ENCODE measurements at places on chromosomes 16 and 17. TPM values are rescaled to one million over a fixed set of nuclear protein-coding genes. Genes with fewer than 3 reads are reported as not detected.

The TBC1D3G gene
- not detected for total RNA-seq

The RAC3 gene
- 25.2 TPM for total RNA-seq

The RAB37 gene
- 3.2 TPM for total RNA-seq

The CD300C gene
- not detected for total RNA-seq

The MYH13 gene
- not detected for total RNA-seq

GRCh38 chr16:74837056-74837455 is 62.4 kb upstream of the FA2H start:
- DNase-seq, result no peak

GRCh38 chr16:25189305-25189704 is 27.4 kb upstream of the AQP8 start:
- no peak for DNase-seq

DNA sequence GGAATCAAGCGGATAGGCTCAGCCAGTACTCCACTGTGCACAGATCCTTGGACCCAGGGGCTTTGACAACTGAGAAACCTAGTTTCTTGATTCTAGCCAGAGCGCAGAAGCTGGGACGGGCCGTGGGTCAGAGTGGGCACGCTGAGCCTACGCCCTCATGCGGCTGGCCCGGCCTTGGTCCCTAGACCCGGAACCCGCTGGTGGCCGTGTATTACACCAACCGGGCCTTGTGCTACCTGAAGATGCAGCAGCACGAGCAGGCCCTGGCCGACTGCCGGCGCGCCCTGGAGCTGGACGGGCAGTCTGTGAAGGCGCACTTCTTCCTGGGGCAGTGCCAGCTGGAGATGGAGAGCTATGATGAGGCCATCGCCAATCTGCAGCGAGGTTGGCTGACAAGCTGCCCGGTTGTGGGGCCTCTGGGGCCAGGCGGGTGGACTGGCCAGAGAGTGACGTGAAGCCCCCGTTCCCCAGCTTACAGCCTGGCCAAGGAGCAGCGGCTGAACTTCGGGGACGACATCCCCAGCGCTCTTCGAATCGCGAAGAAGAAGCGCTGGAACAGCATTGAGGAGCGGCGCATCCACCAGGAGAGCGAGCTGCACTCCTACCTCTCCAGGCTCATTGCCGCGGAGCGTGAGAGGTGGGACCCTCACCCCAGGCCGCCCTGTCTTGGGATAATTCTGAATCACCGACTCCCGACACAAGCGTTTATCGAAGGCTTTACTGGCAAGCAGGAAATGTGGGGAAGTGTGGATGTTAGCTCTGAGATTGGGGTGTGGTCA is 946 bp downstream of the STUB1 start:
- no peak for DNase-seq

DNA sequence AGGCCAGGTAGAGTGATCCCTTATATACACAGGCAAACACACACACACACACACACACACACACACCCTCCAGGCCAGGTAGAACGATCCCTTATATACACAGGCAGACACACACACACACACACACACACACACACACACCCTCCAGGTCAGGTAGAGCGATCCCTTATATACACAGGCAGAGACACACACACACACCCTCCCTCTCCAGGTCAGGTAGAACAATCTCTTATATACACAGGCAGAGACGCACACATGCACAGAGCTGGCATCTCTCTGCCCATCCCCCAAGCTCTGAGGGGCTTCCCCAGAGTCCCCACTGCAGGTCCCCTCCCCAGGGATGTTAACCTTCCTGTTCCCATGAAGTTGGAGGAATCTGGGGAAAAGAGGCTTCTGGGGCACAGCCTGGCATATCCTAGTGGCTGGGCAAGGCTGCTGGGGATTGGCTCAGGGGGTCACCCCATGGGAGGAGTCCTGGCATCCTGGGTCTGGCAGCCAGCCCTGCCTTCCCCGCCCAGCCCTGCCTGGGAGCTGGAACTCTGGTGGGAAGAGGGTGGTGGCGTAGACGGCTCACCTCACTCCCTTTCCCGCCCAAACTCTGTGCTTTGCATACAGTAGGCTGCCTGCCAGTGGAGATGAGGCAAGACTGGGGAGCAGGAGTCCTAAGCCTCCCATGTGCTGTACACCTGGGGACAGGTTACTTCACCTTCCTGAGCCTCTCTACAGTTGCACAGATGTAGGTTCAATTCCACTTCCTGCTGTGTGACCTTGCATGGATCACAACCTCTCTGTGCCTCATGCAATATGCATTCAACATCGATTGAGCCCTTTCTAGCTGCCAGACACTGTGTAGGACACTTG is 41.8 kb downstream of the TEKT5 start:
- no peak for DNase-seq

DNA sequence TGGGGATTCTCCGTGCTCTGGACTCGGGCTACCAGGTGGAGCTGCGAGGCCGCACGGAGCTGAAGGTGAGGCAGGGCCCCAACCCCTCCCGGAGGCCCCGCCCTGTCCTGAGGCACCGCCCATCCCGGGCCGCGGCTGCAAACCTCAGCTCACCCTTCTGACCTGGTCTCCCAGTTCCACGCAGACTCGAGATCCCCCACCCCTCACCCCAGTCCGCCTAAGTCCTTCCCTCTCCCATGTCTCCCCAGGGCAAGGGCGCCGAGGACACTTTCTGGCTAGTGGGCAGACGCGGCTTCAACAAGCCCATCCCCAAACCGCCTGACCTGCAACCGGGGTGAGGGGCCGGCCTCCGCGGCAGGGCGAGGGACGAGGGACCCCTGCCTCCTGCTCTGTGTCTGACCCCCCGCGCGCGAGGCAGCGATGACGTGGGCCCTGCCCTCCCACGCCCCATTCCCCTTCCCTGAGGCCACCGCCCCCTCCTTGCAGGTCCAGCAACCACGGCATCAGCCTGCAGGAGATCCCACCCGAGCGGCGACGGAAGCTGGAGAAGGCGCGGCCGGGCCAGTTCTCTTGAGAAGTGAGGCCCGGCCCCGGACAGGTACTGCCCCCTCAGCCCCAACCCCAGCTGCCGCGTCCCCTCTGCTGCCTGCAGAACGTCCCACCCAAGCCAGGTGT is 13.7 kb downstream of the GUCY2D start:
- DNase-seq, result no peak

DNA sequence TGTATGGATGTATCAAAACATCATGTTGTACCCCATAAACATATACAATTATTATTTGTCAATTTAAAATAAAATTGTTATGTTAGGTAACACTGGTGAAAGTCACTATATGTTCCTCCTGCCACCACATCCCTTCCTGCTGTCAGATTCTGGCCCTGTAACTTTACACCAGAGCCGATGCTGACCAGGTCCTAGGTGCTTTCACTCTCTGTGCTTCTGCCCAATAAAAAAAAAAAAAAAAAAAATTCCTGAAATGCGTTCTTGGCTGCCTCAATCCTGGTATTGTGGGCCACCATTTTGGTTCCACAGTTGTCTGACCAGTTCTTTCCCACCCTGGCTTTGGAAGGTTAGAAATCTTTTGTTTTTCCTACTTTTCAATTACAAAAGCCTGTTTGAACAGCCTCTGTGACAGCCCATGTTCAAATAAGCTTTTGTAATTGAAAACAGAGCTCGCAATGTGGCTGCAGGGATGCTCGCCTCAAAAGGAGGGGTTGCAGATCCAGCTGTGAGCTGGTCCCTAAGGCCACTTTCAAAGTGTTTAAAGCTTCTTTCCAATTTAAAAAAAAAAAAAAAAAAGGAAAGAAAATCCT is 831.0 kb upstream of the EEF2KMT start:
- DNase-seq, result no peak

GRCh38 chr16:1493746-1494094 is 560 bp downstream of the TELO2 start:
- peak; percentile 35 for DNase-seq

DNA sequence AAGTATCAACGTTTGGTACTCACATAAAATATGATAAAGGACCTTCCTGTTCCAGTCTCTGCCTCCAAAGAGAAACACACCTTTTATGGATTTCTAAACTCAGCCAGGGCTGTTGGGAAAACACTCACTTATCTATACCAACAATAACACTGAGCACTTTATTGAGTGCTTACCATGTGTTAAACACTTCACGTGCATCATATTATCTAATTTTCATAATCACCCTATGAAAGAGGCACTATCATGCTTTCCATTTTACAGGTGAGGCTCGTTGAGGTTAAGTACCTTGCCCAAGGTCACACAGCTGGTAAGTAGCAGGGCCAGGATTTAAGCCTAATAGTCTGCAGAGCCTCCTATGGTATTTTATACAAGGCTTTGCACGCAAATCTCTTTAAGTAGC is 251.5 kb upstream of the SOX9 start:
- no peak for DNase-seq

DNA sequence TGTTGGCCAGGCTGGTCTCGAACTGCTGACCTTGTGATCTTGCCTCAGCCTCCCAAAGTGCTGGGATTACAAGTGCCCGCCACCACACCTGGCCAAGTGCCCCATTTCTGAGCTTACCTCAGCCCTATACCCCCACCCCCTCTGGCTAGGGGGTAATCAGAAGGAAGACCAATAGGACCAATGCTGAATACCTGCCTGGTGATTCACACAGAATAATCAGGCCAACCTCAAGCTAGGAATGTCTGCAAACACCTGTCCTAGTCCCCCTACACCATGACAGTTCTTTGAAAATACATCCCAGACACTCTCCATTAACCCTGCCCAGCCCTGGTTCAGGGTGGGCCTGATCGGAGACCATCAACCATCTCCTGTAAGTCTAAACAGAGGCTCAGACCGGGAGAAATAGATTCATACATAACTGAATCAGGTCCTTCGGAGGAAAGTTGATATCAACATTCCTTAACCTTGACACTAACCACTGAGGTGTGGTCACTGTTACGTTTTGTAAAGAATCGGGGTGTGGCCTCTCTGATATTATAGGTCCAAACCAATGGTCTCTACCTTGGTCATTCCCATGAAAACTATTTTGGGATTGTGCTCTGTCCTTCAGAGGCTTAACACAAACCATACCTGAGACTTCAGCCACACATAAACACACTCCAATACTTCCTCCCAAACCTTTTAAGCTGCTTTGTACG is 130.8 kb downstream of the GAS7 start:
- no peak for DNase-seq

GRCh38 chr16:13070268-13070667 is 168.9 kb downstream of the SHISA9 start:
- DNase-seq, result no peak

GRCh38 chr17:76562734-76563148 is 22.9 kb downstream of the PRCD start:
- no peak for DNase-seq

DNA sequence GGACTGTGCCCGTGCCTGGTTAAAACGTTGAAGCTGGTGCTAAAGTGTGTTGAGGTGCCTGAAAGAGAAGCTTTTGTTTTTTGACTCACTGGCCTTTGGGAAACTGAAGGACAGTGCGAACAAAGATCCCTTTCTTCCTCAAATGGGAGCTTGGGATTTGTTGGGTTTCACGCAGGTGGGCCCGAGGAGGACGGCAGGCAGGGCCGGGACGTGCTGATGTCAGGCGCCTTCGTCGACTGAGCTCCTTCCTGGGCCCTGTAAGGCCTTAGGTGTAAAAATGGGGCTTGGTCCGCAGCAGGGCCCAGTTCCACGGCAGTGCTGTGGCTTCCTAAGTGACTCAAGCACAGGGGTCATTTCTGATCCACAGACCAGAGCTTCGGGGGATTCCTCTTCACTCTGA is 106.9 kb downstream of the BANP start:
- no peak for DNase-seq

DNA sequence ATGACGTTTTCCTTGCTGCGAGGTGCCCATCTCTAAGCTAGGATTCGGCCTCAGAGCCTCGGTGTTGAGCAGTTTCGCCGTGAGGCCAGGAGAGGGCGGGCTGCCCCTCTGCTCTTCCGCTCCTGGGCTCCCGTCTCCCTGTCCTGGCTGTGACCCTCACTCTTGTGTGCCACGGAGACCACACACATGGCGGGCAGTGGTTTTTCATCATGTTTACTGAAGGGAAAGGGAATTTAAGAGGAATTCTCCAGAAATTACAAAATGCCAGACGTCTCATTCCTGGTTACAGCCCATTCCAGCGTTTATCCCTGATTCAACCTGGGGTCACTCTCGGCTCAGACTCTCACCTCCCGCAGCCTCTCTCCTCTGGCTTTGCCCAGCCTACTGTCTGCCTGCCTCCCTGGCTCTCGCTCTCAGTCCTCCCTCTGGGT is 96.8 kb upstream of the ELAC2 start:
- peak; percentile 29 for DNase-seq

DNA sequence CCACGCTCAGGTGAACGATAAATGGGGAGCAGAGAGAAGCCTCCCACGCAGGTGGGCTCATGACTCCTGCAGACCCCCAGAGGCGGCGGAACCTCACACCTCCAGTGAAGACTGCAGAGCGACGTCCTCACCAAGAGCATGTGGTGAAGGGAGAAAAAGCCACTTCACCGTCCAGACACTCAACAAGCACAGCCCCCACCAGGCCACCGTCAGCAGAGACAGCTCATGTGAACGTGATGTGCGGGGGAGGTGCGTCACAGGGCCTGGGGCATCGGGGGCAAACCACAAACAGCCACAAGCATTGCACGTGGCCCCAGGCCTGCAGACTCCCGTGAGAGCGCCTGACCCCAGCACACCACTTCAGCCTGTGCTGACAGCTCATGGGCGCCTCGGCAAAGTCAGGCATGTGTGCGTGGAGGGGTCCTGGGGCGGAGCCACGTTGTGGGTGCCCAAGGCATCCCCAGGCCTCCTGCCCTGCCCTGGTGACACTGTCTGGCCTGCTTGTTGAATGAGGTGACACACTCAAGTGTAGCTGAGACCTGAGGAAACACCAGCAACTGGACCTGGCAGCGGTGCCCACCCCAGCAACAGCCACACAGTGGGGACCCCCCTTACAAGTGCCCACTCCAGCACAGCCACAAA is 19.0 kb downstream of the LMF1 start:
- DNase-seq, result no peak

GRCh38 chr17:30965686-30966085 is 5.2 kb upstream of the RNF135 start:
- DNase-seq, result no peak

- no peak for DNase-seq
Observed at GRCh38 chr16:69905171-69905555, 46.0 kb upstream of the CLEC18A start.

- DNase-seq, result no peak
Observed at GRCh38 chr16:11603331-11603750, 16.6 kb upstream of the LITAF start.

DNA sequence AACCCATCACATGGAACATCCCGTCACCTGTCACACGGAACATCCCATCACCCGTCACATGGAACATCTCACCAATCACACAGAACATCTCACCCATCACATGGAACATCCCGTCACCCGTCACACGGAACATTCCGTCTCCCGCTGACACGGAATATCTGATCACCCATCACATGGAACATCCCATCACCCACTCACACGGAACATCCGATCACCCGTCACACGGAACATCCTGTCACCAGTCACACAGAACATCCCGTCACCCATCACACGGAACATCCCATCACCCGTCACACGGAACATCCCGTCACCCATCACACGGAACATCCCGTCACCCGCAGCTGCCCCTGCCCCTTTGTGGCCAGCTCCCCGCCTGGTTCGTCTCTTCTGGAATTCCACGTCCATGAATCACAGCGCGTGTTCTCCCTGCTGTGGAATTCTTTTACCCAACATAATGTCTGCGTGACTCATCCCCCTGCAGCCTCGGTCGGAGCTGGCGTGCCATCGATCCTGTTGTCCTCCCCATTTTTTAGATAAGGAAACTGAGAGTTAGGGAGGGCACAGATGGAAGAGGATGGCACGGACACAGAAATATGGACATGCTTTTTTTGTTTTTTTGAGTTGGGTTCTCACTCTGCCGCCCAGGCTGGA is 5.6 kb downstream of the CPNE7 start:
- no peak for DNase-seq

All from progenitor cell of endocrine pancreas (in vitro differentiated cells).